ENCODE measurements at places on chromosomes 12 and 14.

DNA sequence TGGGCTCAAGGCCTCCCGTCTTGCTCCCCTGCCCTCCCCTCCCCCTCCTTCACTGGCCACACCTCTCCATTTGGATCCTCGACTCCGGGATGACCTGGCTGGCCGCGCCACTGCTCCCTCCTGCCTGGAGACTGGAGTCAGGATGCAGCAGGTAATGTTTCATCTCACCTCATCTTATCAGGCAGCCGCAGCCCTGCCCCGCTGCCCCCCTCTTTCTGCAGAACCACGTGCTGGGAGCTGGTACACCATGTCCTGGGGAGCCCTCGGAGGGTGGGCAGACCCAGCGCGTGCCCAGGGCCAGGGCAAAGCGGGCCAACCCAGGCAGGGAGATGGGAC is 31.1 kb downstream of the BEGAIN start:
- no peak for DNase-seq

DNA sequence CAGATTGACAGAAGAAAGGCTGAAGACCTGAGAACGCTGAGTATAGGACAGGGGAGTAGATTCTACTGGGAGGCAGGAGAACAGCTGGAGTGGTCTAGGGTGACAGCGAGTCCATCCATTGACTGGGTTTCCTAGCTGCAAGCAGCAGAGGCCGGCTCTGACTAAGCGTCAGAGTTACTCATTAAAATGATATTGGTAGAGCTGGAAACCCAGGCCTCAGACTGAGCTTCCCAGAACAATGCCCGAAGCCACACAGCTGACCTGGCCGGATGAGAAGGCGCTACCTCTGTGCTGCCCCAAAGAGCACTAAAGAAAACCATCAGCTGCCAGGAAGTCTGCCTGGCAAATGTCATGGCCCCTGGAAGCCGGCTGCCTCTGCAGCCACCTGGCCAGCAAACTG is 78.5 kb upstream of the FZD10 start:
- DNase-seq: no peak

- no peak for DNase-seq
Observed at GRCh38 chr12:25932971-25933370, 25.5 kb upstream of the RASSF8 start.

GRCh38 chr14:79630288-79630960 is 580.9 kb downstream of the DIO2 start:
- no peak for DNase-seq

GRCh38 chr14:28901631-28902030 is 135.0 kb downstream of the FOXG1 start:
- DNase-seq: no peak

GRCh38 chr12:11891754-11892386 is 178.9 kb upstream of the BCL2L14 start:
- no peak for DNase-seq

- no peak for DNase-seq
Observed at GRCh38 chr12:124405151-124405550, 110.3 kb downstream of the RFLNA start.

GRCh38 chr14:102085948-102086708 is 716 bp downstream of the HSP90AA1 start:
- peak; percentile 73 for DNase-seq

DNA sequence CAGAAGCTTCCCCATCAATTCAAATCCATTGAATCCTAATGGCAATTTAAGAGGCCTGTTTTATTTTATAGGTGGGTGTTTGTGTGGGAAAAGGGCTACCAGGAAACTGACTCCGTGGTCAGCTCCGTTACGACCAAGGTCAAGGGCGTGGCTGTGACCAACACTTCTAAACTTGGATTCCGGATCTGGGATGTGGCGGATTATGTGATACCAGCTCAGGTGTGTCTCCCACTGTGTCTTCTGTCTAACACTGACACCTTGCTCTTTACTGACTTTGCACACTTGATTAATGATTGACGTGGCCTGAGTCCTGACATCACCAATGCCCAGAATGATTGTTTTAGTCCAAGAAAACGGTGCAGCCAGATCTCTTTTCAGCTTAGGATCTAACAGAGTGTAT is 7.1 kb downstream of the P2RX4 start:
- DNase-seq: no peak

DNA sequence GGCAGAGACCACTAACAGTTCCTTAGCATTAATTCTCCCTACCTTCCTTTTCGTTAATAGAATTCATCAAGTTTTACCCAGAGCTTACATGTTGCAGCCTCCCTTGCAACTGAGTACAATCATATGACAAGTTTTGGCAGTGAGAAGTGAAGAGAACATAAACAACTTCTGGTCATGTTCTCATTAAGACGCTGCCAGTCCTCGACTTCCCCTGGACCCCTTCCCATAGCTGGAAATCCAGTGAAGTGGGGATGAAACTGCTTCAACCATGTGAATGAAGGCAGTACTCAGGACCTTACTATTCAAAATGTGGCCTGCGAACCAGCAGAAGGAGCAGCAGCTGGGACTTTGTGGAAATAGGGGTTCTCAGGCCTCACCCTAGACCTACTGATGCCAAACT is 133.9 kb downstream of the SPTSSA start:
- DNase-seq: no peak

GRCh38 chr12:106585521-106586277 is 2.9 kb downstream of the RFX4 start:
- no peak for DNase-seq

DNA sequence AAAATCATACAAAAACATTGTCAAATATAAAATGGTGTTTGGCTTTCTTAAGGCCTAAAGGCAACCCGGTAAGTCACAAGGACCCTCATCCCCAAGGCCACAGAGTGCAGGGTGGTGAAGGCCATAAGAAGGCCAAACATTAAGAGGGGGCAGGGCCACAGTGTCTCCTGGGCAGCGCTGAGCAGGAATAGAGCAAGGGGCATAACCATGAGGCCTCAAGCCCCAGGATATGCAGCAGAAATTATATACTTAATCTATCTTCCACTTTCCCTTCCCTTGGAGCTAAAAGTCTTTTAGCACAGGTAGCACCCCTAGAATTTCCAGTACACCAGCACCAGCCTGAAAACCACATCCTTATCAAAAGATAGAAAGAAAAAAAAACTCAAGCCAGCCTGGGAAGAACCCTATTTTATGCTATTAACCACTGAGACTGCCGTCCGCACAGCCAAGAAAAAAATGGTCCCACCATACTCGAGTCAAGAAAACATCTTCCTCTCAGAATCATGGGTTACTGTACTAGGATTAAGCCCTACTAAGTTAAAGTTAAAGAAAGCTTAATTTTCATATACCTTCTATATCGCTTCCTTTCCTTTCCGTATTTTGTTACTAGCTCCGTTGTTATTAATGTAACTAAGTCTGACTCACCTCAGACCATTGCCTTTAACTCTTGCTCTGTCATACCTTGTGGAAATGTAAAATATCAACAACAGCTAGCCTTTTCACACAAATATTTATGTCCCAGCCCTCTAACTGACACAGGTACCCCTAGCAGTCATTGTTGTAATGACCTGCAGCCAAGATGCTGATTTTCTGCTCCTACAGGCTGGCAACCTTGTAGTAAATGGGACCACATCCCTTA is 20.1 kb downstream of the KLRK1 start:
- no peak for DNase-seq

DNA sequence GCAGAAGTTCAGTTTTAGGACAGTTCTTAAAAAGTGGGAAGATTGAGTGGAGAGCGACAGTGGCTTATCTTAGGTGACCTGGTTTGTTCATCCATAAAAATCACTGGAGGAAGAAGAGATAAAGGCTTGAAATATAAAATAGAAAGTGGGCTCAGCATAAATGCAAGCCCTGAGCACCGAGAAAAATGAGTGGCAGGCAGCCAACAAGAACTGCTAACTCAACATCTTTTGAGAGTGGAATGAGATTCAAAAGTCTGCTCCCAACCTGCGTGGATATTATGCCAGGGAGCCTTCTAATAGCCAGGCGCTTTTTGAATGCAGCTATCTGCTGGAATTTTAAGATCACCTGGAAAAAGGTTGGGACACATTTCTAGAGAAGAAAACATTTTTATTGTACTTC is 666.5 kb downstream of the FLRT2 start:
- DNase-seq: no peak

DNA sequence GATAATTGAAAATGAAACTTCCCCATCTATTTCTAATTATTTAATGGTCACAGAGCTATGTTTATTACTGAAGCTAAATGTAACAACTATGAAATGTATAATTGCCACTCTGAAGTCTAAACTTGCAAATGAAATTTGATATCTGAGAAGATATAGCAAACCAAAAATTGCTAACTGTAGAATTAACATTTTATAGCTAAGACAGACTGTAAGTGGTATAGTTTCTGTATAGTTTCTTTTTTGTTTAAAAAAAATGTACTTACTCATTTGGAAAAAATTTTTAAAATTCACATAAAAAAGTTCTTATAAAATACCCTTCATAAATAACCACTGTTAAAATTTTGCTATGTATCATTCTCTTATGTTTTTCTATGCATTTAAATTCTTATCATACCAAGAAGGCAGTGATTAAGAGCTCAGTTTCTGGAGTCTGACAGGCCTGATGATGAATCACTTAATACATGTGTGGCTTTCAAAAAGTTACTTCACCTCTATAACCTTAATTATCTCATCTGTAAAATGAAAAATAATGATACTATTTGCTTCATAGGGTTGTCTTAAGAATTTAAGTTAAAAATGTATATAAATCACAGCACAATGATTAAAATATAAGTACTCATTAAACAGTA is 214.7 kb upstream of the GARIN2 start:
- DNase-seq: no peak

DNA sequence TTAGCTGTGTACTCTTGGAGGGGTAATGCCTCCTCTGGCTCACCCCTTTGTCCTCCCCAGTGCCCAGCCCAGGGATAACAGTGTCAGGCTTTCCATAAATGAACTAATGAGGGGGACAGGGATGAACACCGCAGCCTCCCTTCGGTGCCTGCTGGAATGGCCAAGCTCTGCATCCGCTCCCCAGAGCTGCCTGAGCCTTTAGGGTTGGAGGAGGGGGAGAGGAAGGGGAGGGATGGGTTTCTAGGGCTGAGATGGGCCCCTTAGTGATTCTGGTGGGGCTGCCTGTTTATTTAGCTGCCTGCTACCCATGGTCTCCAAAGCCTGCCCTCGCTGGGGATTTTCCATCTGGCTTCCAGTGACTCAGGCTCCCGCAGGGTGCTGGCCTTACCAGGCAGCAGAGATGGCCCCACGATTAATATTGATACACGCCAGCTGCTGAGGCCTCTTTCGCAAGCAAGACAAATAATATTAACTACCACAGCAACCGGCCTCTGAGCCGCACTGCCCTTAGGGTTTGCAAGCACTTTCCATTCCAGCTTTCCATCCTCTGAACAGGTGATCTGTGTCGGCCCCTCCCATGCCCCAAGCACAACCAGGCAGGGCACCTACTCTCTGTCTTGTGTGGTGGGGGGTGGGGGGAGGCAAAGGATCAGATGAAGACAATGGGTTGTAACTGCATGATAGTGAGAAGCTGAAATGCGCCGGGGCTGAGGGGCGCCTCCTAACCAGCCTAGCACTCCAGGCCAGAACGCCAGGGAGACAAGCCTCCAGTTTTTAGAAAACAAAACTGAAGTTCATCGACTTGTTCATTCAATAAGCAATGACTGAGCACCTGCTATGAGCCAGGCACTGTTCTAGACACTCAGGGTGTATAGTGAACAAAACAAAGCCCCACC is 56.7 kb downstream of the C14orf132 start:
- DNase-seq: no peak

DNA sequence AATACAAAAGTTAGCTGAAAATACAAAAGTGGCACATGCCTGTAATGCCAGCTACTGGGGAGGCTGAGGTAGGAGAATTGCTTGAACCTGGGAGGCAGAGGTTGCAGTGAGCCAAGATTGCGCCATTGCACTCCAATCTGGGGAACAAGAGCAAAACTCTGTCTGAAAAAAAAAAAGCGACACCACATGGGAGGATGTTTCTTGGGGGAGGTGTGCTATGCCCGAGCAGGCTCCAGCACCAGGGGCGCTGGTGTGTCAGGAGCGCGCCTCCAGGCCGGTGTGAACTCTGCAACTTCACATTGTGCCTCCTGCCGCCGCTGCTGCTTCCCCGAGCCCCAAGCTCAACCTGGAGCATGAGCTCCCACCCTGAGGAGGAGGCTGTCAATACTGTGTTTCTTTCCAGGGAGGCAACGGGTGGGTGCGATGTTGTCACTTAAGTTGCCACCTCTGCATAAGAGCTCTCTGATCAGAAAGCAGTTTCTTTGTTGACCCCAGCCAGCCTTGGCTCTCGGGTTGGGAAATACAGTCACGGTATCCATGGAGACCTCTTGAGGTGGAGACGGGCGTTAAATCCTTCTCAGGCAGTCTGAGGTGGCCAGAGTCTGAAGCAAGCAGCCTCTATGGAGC is 18.9 kb downstream of the DEGS2 start:
- no peak for DNase-seq

DNA sequence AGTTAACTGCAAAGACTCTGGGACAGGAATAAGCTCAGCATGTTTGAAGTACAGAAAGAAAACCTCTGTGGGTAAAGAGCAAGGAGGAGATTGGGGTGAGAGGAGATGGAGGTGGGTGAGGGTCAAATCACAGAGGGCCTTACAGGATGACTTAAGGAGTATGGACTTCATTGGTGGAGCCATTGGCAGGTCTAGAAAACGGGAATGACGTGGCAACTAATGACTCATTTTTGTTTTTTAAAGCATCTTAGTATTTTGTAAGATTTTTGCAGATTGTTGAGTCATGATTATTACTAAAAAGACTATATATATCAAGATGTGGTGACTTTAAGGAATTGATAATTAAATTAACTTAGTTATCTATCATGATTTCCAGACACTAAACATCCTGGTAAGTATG is 18.5 kb downstream of the UTP20 start:
- DNase-seq: no peak

DNA sequence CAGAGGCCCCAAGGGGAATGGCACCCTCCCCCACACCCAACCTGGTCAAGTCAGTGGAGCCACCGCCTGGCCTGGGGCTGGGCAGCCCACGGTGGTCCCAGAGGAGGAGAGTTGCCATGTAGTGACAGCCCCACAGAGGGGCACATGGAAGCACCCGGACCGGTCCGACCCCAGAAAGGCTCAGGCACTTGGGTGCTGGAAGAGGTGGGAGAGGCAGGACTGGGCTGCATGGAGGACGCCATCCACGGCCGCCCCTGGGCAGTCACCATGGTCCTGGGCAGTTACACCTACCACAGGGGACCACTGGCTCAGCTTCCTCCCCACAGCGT is 37.9 kb upstream of the TMEM179 start:
- DNase-seq: no peak

GRCh38 chr12:89676930-89677329 is 31.7 kb downstream of the ATP2B1 start:
- no peak for DNase-seq

DNA sequence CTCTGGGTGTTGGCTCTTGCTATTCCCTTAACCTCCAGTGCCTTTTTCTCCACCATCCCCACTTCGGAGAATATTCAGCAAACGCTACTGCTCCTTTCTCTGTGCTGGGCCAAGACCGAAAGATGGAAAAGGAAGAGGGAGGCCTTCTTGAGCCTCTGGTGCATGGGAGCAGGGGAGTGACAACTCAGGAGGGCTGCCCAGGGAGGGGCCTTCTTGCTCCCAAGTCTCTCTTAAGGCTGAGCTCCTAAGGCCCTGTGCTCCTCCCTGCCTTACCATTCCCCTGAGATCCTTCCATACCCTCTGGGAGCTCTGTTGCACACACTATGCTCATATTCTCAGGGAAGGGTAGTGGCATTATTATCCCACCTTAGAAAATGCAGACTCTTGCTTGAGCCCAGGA is 34.9 kb downstream of the SH2B3 start:
- DNase-seq: no peak

GRCh38 chr14:79265366-79265946 is 945.8 kb downstream of the DIO2 start:
- no peak for DNase-seq
